ENCODE measurements at places on chromosomes 3 and 15.

GRCh38 chr15:71687902-71688508 lies 122.3 kb upstream of the NR2E3 start:
- peak; percentile 88 for DNase-seq

- peak; percentile 77 for DNase-seq
Observed at GRCh38 chr3:188854772-188855149, 317.0 kb upstream of the TPRG1 start.

DNA sequence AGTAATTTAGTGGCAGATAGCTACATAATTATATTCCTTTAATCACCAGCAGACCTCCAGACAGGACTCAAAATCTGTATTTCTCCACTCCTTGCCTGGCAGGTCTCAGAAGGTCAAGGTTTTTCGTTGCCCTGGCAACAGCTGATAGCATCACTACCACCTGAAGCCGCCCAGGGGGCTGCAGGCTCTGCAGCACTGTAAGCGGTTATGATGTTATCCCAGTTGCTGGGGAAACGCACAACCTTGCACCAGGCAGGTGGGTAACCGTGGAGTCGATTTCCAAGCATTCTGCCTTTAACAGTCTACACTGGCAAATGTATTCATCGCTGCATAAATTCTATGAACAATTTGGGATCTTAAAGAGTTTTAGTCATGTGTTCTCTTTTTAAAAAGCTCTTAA lies 756.3 kb downstream of the NTRK3 start:
- DNase-seq = no peak

DNA sequence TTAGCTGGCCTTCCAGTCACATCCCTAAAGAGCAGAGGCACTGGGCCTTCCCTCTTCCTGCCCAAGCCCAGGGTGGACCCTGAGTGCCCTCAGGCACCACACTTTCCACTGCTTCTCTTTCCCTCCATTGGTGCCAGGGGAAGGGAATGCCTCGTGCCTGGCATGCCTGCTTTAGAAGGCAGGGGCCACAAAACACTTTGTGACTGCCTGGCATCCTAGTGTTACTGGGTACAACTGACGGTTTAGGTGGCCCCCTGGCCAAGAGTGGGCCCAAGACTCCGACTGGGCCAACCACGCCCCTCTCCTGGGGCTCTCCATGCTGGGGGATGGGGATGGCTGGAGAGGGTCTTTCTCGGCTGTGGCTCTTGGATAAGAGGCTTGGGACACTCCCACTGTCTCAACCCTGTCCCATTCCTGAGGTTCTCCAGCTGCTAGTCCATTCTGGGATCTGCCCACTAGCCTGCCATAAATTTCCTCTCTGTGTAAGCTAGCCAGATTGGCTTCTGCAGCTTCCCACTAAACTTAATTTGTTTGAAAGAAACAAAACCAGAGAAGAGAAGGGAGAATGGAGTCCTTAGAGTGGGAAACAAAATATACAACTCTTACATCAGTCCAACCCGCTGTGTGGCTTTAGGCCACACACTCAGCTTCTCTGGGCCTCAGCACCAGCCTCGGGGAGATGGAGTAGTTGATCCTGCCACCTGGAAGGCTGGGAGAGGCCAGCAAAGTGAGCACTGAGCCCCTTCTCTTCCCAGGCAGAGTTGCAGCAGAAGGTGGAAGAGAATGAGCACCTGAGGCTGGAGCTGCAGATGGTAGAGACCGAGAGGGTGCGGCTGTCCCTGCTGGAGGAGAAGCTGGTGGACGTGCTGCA lies 24.1 kb upstream of the GP9 start:
- DNase-seq = no peak

DNA sequence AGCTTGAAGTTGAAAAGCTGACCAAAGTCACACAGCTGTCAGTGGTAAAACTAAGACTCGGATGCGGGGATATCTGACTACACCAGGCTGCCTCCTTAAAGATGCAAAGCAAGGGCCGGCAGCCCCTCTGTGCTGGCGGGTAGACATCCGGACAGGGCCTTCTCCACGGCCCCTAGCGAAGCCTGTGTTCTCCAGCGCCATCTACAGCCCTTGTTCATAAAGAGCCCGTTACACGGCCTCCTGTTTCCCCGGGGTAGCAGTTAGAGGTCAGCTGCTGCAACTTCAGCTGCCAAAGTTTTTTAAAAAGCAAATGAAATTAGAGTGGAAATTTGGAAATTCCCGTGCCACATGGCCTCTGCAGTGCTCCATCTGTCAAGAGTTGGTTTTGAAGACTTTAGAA lies 383.0 kb downstream of the TBL1XR1 start:
- peak; percentile 55 for DNase-seq

DNA sequence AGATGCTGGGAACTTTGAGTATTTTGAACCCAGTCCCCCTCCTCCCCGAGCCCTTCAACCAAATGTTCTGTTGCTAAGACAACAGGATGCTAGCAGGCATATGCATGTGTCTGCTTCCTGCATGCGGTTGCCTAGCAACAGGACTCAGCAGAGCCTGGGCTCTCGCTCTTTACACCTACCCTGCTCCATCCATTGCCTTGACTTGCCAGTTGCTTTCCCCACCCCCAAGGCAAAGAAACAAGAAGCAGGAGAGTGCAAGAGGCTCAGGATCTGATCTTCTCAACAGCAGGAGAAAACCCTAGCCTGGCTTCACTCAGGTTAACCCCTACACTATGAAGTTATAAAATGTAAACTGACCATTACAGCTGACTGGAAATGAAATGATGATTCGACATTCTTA lies 393.0 kb downstream of the IGSF11 start:
- DNase-seq = no peak

GRCh38 chr3:144114767-144115166 lies 143.1 kb downstream of the DIPK2A start:
- peak; percentile 16 for DNase-seq

GRCh38 chr3:74269689-74270088 lies 344.8 kb downstream of the CNTN3 start:
- no peak for DNase-seq

DNA sequence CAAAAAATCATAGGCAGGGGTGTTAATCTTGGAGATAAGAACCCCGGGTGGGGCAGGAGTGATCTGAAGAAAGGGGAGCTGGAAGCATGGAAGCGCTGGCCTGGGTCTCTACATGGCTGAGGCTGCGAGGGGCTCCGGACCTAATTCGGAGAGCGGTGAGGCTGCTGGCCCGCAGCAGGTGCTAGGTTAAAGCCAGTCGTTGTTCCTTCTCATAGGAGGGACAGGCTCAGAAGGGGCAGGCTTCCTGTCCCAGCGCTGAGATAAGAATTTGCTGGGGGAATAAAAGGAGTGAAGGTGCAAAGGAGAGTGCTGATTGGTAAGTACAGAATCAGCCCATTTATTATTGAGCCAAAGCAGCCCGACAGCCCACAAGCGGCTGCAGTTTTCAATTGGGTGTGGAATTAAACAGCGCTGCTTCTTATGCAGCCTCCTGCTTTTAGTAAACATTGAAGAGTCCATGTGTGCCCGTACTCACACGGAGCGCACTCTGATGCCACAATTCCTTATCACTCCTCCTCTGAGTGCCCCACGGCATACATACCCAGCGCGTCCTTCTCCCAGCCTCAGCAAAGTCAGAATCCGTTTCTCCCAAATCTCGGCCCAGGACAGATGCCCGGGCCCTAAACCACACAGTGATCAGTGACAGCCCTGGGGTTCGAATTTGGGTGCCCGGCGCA lies 17.1 kb downstream of the CHST13 start:
- DNase-seq = no peak

- DNase-seq = peak; percentile 59
Observed at GRCh38 chr3:58568572-58569286, 8.5 kb downstream of the FAM107A start.

- peak; percentile 52 for DNase-seq
Observed at GRCh38 chr3:177466074-177466473, 268.8 kb upstream of the TBL1XR1 start.

DNA sequence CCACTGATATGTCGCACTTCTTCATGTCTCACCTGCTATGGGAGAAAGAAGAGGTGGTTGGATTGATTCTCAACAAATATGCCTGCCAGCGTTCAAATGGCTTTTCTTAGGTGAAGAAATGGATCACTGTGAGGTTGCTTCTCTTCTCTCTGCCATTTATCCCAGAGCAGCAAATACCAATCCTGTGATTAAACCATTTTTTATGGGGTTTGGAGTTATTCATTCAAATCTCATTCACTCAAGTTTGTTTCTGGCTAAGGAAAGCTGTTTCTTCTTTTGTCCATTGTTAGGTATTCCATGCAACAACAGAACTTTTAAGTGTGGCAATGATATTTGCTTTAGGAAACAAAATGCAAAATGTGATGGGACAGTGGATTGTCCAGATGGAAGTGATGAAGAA lies 12.2 kb upstream of the C3orf52 start:
- DNase-seq = peak; percentile 29

Measured in iris pigment epithelial cell (primary cell).